ENCODE measurements at places on chromosomes 13 and 19.

DNA sequence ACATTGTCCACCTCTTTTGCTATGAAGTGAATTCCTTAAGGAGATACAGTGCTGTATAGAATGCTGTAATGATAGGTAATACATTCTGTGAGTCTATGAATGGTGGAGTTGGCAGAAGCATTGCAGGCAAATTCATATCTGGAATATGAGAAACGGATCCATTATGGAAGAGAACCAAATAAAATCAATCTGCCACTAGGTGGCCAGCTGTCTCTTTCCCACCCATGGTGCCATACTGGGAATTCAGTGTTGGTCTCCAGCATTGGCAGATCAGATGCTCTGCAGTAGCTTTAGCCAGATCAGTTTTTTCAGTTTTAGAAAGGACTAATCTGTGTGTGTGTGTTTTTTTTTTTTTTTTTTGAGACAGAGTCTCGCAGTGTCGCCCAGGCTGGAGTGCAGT is 27.6 kb downstream of the DNAJC3 start:
- no peak for DNase-seq

DNA sequence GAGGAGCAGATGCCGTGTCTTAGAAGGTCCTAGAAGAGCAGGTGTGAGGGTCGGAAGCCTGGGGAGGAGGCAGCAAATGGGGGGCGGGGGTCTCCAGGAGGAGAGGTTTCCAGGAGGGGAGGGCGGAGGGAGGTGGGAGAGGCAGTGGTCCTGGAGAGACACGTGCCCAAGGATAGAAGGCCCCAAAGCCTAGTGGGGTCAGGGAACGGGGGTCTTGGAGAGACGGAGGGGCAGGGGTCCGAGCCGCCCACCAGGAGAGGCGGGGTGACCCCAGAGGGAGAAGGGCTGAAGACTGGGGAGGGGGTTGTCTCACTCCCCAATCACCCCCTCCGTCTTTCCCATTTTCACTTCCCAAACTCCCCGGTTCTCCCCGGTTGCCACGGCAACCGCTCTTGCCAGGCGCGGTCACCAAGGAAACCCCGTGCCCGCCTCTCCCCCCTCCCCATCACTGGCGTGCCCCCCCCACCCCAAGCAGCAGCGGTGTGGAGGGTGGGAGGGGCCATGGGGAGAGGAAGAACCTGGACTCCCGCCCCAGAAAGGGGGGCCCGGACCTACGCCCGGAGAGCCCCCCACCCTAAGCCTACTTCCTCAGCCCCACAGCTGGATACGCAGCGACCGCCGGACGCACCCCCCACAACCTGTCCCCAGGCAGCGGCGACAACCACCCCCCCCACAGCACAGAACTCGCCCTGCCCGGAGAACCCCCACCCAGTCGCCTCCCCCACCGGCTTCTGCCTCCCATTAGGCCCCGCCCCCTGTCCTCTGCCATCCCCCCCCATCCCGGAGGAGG is 988 bp downstream of the LRRC4B start:
- DNase-seq = no peak

DNA sequence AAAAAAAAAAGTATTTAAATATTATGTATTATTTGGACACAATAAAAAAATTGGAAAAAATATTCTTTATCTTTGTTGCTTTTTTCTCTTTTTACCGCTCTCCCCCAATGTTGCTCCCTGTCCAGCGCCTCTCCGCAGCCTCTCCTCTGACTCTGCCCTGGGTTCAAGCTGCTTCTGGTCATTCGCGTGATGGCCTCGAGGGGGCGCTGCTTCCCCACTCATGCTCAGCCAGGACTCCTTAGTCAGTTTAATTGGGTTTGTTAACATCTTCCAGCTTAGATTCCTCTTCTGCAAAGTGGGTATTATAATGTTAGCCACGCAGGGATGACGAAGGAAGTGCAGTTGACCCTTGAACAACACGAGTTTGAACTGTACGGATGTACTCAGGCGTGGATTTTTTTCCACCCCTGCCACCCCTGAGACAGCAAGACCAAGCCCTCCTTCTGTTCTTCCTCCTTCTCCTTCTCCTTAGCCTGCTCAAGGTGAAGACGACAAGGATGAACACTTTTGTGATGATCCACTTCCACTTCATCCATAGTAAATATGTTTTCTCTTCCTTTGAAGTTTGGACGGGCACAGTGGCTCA is 4.9 kb upstream of the NWD1 start:
- peak; percentile 12 for DNase-seq

DNA sequence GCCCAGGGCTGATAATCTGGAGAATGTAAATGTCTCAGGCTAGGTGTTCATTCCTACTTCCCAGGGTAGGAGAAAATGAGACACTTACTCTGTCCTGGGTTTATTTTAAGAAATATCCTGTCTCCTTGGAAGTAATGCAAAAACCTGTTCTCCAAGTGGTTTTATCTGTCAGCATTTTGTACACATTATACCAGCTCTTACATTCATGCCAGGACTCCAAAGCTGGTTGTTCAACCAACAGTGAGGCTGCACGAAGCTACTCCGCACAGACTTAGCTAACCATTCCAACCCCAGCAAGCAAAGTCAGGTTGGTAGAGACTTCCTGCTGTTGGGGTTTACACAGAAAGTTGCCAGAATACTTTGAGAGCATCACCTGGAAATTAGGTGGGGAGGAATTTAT is 55.6 kb downstream of the SLC7A1 start:
- DNase-seq = no peak

DNA sequence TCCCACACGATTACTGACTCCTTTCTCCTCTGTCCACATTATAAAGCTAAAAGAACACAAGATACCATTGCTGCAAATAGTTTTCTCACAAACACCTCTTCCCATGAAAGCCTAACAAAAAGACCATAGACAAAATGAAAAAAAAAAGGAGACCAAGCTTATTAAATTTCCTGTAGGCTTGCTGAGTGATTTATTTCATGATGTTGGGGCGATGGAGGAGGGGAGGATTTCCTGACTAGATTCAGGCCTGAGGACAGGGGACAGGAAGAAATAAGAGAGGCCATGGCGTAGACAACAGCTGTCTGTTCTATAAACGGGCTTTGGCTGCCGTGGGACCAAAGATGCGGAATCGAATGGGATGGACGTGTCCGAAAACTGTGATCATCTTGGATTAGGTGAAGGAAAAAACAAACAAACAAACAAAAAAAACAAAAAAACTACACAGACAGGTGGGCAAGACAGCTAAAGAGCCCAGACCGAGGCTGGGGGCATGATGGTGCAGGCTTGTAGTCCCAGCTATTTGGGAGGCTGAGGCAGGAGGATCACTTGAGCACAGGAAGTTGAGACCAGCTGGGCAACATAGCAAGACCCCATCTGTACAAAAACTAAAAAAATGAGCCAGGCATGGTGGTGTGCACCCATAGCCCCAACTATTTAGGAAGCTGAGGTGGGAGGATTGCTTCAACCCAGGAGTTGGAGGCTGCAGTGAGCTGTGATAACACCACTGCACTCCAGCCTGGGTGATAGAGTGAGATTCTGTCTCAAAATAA is 5.3 kb downstream of the TMPRSS9 start:
- no peak for DNase-seq

GRCh38 chr13:108961542-108962125 is 332.2 kb downstream of the MYO16 start:
- no peak for DNase-seq

GRCh38 chr19:47878906-47879305 is 7.2 kb downstream of the SULT2A1 start:
- no peak for DNase-seq

DNA sequence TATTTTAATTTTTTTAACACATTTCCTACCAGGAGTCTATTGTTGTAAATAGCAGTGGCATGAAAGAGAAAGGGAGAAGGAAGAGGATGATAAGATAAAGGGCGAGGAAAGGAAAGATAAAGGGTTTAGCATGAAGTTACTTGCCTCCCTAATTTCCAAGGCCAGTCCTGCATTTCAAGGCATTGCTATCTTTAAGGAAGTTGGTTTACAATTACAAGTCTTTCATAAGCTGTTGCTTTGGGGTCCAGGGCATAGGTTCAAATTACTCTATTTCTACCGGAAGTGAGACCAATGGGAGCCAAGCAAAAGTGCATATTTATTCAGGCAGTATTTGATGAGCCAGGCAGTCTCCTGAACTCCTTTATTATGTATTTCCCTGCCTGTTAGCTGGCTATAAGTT is 27.7 kb upstream of the UBL3 start:
- no peak for DNase-seq

DNA sequence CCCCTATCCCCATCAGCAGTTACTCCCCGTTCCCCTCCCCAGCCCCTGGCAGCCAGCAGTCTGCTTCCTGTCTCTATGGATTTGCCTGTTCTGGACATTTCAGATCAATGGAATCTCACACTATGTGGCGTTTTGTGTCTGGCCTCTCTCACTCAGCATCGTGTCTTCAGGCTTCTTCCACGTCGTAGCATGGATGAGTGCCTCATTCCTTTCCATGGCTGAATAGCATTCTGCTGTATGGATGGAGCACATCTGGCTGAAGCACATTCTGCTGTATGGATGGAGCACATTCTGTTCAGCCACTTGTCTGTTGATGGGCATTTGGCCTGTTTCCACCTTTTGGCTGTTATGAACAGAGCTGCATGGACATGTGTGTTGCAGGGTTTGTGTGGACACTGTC is 29.5 kb downstream of the CRTC1 start:
- no peak for DNase-seq

GRCh38 chr13:106493533-106494220 is 41.8 kb downstream of the EFNB2 start:
- no peak for DNase-seq

GRCh38 chr19:53703361-53703760 is 71.6 kb downstream of the DPRX start:
- no peak for DNase-seq

DNA sequence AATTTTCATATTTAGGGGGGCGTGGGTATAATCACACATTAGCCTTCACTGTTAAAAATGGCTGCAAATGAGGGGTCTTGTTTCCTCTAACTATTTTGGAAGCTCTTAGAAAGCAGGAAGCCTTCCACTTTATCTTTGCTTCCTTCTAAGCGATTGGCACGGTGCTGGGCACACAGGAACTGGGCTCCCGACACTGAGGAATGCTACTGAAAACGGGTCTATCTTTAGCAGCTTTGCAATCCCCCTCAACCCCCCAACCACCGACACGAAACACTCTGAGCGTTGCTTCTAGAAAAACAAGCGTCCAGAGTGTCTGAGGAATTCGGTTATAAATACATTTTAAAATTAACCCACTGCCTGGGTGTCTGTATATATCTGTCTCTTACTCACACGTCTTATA is 143.6 kb downstream of the CACNA1A start:
- DNase-seq = no peak

GRCh38 chr13:42110410-42111155 is 62.1 kb downstream of the DGKH start:
- no peak for DNase-seq

- no peak for DNase-seq
Observed at GRCh38 chr19:21751384-21751783, 16.0 kb downstream of the ZNF100 start.

GRCh38 chr19:7004313-7004931 is 16.8 kb downstream of the MBD3L2B start:
- DNase-seq = no peak

GRCh38 chr13:48437371-48437770 is 24.5 kb upstream of the LPAR6 start:
- no peak for DNase-seq

DNA sequence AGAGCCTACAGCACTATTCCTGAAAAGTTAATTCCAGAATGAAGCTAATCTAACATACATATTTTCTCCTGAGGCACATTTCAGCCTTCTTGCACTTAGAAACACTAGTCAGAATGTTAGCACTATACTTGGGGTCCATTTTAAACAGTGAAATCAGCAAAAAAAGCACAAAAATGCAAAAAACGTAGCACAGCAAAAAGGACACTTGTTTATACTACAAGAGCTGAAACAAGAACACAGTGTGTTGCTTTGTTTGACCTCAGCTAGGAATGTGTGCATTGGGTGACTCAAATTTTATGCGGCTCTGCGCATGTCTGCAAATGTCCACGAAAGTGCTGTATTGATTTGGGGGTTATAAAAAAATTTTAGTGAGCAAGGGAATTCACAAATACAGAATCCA is 226.2 kb downstream of the KCNRG start:
- no peak for DNase-seq

DNA sequence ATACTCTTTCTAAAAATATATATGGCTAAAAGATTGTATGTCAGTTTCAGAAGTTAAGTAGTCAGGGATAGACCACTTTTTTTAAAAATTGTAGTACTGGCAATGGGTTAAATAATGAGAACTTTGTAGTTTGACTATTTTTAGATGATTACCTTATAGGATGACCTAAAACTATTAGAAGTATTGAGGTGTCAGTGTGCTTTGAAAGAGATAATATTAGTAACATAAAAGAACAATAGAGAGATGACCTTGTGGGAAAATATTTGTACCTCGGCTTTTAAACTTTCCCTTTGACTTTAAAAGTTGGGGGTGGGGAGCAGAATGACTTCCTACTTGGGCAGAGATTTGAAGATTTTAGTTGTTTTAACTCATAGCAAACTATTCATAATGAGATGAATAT is 48.3 kb downstream of the SLAIN1 start:
- no peak for DNase-seq

- no peak for DNase-seq
Observed at GRCh38 chr19:13748169-13748828, 16.0 kb upstream of the MRI1 start.

DNA sequence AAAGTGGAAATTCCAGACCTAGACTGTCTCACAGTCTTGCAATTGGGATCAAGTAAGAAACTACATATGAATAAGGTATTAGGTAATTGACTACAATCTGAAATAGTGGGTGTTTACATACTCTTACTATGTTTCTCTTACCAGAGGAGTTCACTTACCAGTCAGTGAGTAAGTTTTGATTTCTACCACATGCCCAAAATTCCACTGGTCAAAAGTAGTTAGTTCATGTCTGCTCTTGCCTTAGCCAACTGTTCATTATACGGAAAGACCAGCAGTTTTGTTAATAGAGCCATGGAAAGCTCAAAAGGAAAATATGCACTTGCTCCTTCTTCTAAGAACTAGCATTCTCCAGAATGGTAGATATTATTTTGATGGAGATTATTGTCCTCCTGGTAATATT is 490.8 kb downstream of the RFC3 start:
- DNase-seq = no peak

- DNase-seq = no peak
Observed at GRCh38 chr19:3099347-3100145, 5.4 kb downstream of the GNA11 start.

GRCh38 chr13:77810878-77811277 is 107.8 kb downstream of the EDNRB start:
- DNase-seq = no peak

DNA sequence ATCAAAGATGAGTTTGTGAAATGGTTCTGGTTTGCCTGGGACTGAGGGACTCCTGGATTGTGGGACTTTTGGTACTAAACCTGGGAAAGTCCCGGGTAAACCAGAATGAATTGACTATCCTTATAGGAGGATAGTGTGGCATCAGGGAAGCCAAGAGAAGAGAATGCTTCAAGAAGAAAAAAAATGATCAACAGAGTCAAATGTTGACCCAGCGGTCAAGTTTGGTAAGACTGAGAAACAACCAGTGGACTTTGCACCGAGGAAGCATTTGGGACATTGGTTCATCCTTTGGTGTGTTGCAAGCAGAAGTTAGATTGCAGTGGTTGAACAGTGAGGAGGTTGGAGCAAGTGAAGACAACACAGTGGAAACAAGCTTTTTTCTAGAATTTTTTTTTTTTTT is 33.5 kb downstream of the CLEC17A start:
- DNase-seq = no peak

- no peak for DNase-seq
Observed at GRCh38 chr13:33441015-33441414, 155.5 kb upstream of the STARD13 start.

- DNase-seq = no peak
Observed at GRCh38 chr19:53389978-53390377, 5.0 kb upstream of the ZNF765 start.

GRCh38 chr19:46144756-46145155 is 3.3 kb upstream of the IGFL2 start:
- no peak for DNase-seq

- DNase-seq = no peak
Observed at GRCh38 chr19:1457031-1457739, 7.3 kb downstream of the APC2 start.

Measured in T follicular helper cell (primary cell).